Activated T-helper 1 cell treated with Interleukin-2 at 50 U/mL for 16 hours (primary cell): ENCODE measurements at places on chromosomes 2 and 18.

DNA sequence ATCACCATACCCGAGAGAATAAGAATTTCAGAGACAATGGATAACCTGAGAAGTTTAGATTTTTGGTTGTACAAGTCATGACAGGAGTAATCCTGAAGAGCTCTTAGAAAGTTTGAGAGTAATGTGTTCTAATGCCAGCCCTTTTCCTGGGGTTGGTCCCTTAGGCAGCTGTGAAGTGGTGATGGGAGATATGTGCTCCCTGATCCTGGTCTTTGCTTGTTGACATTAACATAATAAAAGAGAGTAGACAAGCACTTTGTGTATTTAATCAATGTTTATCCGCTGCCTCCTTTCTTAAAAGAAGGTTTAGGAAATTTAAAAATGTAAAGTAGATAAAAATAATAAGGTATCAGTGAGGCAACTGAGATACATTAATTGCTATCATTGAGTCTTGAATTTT, 13.8 kb upstream of the DSC3 start:
- DNase-seq, result no peak

DNA sequence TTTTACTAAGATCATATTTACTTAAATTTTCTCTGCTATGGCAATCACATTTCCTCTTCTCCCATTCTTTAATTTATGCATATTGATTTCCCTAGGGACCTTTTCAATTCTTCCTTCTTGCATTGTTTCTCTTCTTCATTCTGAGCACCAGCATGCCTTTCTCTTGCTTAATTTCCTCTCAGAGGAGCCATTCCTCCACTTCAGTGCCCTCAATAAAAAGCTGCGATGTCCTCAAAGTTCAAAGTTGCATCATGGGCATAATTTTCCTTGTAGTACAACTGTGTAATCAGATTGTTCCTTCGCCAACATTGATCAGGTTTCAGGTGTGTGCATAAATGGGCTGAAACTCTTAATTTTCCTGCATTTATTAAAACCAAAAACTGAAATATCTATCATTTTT, 21.8 kb upstream of the CD226 start:
- no peak for DNase-seq

DNA sequence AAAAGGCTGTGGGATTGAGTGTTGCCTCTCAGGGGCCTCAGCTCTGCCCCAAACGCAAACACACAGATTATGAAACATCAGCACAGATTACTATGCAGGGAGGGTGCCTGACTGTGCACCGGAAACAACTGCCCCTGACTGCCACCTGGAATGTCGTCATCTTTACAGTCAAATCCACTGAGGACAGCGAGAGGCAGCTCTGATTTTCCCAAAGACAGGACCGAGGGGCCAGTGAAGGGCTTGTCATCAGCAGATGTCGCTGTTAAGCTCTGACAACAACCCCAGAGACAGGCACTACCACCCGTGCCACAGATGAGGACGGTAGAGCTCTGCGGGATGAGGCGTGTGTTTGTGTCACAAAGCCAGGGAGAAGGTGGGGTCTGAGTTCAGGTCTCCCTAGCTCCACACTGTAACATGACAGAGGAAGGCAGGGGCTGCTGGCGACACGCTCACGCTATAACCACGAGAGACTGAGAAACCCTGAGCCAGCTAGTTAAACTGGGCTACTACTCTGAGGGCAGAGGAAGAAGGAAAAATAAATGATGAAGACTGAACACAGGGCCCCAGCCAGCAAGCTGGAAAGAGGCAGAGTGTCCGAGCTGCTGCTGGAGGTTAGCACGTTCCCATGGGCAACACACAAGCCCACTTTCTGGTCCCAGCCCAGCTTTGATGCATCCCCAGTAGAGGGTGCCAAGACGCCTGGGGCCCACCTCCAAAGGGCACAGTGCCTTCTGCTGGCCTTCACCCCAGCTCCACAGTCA, 47.0 kb downstream of the PARD6G start:
- DNase-seq, result no peak

DNA sequence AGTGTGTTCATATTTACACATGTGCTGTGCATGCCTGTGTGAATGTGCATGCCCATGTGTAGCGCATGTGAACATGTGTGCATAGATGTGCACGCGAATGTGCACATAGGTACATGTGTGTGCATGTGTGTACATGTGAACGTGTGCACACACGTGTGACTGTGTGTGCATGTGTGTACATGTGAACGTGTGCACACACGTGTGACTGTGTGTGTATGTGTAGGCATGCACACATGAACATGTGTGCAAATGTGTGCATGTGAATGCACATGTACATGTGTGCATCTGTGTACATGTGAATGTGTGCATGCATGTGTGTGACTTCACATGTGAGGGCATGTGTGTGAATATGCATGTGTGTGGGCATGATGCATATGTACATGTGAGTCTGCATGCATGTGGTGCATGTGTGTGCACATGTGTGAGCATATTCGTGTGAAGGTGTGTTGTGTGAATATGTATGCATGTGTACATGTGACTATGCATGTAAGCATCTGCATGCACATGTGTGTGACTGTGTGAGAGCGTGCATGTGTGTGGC, 122.4 kb downstream of the PTGR3 start:
- no peak for DNase-seq

- no peak for DNase-seq
Measured at GRCh38 chr2:74544634-74545033, 9.1 kb downstream of the LOXL3 start.

- DNase-seq, result no peak
Measured at GRCh38 chr2:29273685-29274611, 158.7 kb downstream of the CLIP4 start.

- no peak for DNase-seq
Measured at GRCh38 chr2:20424300-20425290, 22.3 kb upstream of the RHOB start.

- DNase-seq, result peak; percentile 41
Measured at GRCh38 chr2:127106991-127107621, at the start of gene BIN1. Gene BIN1, minus strand, starts transcription at chr2:127107154. Its CDS starts 211 bp downstream, at chr2:127106943.

GRCh38 chr2:134527381-134527780, 191.4 kb downstream of the TMEM163 start:
- DNase-seq, result no peak

- DNase-seq, result no peak
Measured at GRCh38 chr18:69032009-69032408, 234.1 kb downstream of the CCDC102B start.

DNA sequence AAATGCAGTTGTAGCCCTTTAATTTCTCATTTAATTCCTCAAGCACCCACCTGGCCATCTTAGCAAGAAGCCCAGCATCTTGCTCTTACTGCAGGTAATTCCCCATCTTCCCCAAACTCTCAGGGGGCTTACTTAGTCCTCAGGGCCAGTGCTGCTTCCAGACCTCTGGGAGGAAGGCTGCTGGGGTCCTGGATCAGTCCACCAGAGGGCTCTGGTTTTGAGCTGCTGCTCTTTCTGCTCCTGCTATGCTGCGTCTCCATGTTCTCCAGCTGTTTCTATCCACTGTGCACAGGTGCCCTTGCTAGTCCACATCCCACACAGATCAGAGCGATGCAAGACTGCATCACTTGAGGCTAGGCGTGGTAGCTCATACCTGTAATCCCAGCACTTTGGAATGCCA, 34.5 kb upstream of the TMEM87B start:
- no peak for DNase-seq

- DNase-seq, result no peak
Measured at GRCh38 chr2:215782965-215783364, 230.4 kb downstream of the MREG start.

DNA sequence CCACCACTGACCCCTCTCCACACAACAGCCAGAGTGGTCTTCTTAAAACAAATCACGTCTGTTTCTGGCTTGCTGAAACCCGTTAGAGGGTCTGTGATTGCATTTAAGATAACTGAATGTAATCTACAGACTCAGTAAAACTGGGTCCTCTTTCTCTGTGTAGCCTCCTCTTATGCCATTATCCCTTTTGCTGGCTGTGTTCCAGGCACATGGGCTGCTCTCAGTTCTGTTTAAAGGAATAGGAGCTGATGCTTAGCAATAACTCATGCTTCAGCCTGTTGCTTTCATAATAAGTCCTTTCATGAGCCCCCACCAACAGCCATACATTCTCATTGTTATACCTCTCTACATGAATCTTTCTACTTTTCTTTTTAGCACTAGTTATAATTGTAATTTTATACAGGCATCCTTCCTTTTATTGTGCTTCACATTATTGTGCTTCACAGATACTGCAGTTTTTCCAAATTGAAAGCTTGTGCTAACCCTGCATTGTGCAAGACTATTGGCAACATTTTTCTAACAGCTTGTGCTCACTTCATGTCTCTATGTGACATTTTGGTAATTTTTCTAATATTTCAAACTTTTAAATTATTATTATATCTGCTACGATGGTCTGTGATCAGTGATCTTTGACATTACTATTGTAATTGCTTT, 782.6 kb downstream of the MBD2 start:
- DNase-seq, result no peak

DNA sequence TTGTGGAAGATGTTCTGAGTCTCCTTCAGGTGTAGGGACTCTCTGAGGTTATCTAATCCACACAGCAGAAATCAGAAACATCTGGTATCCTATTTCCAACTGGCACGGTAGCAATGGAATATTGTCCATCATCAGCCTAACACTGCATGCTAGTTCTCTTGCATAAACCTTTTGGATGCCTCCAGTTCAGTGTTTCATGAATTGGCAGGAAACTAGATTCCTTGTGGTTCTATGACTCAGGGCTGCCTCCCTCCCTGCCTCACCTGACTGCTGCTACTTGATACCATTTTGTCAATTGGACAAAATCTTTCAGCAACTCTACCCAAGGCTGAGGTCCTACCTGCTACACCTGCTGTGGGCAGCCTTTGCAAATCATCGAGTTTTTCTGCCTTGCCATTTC, 130.9 kb downstream of the TPGS2 start:
- DNase-seq, result no peak

DNA sequence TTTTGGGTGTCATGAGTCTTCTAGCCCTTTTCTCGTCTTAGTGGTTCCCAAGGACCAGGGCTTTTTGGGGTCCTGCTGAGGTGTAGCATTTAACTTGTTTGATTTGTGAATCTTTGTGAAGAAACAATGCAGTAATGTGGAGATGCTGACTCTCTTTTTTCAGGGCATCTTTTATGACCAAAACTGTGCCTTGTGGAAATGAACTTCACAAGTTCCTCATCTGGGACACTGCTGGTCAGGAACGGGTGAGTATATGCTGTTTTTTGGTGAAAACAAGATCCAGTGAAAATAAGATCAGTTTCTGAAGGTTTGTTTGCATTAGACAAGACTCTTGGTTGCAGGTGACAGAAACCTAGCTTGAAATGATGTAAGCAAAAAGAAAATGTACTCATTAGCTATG, 83.9 kb downstream of the RAB31 start:
- no peak for DNase-seq

DNA sequence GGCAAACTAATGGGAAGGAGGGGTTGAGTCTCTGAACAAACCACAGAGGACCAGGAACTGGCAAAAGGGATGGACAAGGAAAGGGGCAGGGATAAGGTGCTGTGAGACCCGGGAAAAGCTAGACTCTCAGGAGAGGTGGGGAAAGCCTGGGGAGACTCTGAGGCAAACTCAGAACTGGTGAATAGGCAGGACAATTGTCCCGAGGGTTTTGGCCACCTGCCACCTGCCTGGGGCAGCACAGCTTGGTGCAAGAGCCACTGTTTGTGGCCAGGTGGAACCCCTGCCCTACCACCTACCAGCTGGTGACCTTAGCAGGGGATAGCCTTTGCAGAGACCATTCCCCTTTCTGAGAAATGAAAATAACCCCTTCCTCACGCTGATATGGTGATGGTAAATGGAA, 129.4 kb upstream of the ASB18 start:
- DNase-seq, result no peak

DNA sequence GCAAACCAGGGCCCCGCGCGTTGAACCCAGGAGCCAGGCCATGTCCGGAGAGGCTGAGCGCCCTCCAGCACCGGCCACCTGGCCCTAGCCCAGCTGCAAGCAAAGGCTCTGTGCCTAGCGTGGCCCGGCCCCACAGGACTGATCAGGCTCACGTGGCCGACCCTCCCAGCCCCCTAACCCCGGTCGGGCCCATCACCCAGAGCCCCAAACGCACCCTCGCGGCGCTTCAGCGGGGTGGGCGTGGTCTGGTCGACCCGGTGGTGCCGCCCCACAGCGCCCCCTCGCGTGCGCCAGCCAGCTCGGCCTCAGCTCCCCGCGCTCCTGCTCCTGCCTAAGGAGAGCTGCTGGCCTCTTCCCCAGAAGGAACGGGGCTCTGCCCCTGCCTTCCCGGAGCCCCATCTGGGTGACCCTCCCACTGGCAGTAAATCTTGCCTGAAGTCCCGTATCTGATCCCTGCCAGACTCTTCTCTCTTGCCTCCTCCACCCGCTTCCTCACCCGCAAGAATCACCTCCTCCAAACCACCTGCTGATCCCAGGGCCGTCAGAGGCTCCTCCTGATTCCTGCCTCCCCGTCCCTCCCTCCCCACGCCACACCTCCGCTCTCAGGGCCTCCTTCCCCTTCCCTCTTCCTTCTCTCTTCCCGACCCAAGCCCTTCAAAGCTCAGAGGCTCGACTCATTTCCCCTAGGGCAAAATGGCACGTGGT, 12.3 kb upstream of the TEX51 start:
- no peak for DNase-seq

GRCh38 chr2:199659207-199659606, 191.8 kb downstream of the FTCDNL1 start:
- DNase-seq, result no peak

- DNase-seq, result no peak
Measured at GRCh38 chr2:27849558-27850205, 40.5 kb downstream of the RBKS start.

GRCh38 chr2:54638774-54639187, 84.7 kb upstream of the EML6 start:
- no peak for DNase-seq

- no peak for DNase-seq
Measured at GRCh38 chr2:178277741-178278197, 83.5 kb downstream of the OSBPL6 start.

- DNase-seq, result no peak
Measured at GRCh38 chr2:102790091-102790455, 28.2 kb downstream of the TMEM182 start.

DNA sequence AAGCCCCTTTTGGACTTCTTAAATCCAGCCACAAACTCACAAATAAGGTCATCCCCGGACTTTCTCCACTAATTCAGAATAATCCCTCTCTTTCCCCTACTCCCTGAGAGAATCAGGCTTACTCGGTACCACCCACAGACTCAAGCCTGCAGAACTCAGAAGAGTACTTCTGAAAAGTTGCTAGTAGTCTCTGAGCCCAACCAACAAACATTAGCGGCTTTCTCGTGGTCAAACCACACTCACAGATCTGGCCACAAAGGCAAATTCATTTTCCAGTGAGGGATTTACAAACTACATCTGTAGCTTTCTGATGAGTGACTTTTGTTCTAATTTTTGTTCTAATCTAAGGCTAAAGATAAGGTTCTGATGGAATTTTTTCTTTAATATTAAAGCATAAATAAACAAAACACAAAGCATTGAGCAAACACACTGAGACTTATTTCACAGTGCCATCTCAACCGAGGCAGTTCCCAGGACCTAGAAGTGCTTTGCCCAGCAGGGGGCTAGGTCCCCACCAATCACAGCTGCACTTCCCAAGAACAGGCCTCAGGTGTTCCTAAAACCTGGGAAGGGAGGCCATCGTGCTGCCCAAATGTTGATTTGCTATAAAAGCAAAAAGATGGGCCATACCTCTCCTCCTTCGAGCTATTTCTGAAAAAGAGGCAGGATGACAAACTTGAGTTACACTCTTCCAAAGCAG, 110.7 kb downstream of the COLEC12 start:
- no peak for DNase-seq

GRCh38 chr18:49193897-49194296, 243.1 kb upstream of the SMAD7 start:
- no peak for DNase-seq

GRCh38 chr2:46498681-46499080, 19.3 kb downstream of the TMEM247 start:
- DNase-seq, result no peak

GRCh38 chr18:14086458-14087231, 45.6 kb downstream of the ZNF519 start:
- no peak for DNase-seq
